ENCODE measurements at places on chromosomes 6 and 20. TPM values are rescaled to one million over a fixed set of nuclear protein-coding genes. Genes with fewer than 3 reads are reported as not detected.

The TINAG gene
- total RNA-seq, result not detected

The ENTPD6 gene
- 139 TPM for total RNA-seq

The CD164 gene
- total RNA-seq, result 108 TPM

The GMNN gene
- total RNA-seq, result 53.7 TPM

The NRN1 gene
- total RNA-seq, result 0.65 TPM

The EYA4 gene
- total RNA-seq, result 10.0 TPM

The CALHM6 gene
- total RNA-seq, result not detected

The WFDC2 gene
- not detected for total RNA-seq
